ENCODE measurements at places on chromosomes 12 and 14.

- no peak for DNase-seq
Observed at GRCh38 chr14:74886001-74886400, 4.3 kb downstream of the DLST start.

DNA sequence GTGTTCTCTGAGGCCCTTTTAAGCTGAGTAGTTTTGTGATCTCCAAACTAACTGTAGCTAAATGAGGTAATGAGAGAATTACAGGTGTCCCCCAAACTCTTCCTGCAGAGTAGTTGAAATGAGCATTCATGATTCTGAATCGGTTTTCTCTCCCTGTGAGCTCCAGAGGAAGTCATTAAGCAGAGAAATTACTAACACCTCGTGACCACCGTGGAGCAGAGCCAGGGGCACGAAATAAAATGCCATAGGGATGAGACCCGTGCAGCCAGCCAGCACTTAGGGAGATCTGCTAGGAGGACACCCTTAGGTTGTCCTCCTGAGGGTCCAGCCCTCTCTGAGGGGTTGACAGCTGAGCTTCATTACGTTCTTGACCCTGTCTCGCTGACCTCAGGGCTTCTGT is 79.5 kb downstream of the SLC25A47 start:
- DNase-seq = no peak

DNA sequence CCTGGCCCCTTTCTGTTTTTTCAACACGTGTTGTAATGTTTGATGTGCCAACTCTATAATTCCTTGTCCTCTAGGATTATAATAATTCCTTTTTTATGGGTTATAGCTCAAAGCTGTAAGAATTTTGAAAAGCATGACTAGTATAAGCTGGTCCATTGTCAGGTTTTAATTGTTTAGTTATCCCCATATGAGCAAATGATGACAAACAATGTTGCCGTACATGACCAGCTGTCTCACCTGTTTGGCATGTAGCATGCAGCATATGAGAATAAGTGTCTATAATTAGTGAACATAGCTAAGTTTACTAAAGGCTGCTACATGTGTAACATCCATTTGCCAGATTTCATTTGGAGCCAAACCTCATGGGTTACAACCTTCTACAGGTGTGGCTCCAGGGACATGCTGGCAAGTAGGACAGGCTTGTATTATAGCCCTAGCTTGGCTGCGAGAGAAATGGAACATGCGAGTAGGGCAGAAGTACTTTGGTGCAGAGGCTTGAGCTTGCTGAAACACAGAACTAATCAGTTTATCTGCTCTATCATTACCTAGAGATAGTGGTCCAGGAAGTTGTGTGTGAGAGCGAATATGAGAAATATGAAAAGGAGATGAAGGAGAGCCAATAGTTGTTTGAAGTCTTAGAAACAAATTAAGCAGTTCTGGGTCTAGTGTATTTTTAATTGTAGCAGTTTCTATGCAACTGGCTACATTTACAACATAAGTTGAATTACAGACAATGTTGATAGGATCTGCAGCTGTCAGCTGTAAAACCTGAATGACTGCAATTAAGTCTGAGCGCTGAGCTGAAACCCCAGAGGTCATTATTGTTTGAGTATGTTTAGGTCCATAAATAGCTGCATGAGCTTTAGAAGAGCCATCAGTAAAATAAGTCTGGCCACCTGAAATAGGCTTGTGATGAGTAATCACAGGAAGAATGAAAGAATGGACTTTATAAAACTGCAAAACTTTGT is 22.6 kb upstream of the MAPKAPK5 start:
- no peak for DNase-seq

- no peak for DNase-seq
Observed at GRCh38 chr14:93926245-93926872, 785 bp upstream of the FAM181A start.

- no peak for DNase-seq
Observed at GRCh38 chr14:69471916-69472315, 12.6 kb upstream of the PLEKHD1 start.

GRCh38 chr12:69239352-69239921 is at the start of gene CPSF6:
CPSF6 (plus strand) TSS chr12:69239569; CDS start chr12:69239647, 78 bp downstream.
- DNase-seq = peak; percentile 93

GRCh38 chr14:50055461-50056228 is 60.7 kb downstream of the VCPKMT start:
- DNase-seq = no peak

- no peak for DNase-seq
Observed at GRCh38 chr12:27711317-27711682, 668 bp downstream of the MRPS35 start.

DNA sequence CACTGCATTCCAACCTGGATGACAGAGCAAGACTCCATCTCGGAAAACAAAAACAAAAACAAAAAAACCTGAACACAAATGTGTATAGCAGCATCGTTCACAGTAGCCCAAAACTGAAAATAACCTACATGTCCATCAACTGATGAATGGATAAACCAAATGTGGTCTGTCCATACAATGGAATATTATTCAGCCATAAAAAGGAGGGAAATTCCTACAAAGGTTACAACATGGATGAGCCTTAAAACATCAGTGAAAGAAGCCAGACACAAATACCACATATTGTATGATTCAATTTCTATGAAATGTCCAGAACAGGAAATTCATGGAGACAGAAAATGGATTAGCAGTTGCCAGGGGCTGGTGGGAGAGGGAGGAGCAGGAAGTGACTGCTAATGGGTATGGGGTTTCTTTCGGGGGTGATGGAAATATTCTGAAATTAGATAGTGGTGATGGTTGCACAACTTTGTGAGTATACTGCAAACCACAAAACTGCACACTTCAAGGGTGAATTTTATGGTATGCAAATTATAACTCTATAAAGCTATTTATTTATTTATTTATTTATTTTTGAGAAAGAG is 4.0 kb downstream of the MYL2 start:
- DNase-seq = no peak

GRCh38 chr14:61322011-61322798 is 826 bp downstream of the PRKCH start:
- DNase-seq = no peak

DNA sequence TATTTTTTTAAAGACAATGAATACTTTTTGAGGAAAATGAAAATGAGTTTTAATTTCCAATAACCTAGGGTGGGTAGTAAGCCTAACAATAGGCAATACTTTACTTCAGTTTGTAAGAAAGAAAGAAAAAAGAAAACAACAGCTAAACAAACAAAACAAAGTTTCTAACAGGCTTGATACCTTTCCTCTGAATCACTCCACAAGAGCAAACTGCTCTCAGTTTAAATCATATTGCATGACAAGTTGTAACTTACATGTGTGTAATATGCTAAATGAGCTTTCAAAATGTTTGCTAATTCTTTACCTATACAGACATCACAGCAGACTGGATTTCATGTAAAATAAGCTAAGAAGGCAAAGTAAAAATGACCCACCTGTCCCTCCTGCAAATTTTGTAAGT is 6.7 kb upstream of the LMO3 start:
- no peak for DNase-seq

DNA sequence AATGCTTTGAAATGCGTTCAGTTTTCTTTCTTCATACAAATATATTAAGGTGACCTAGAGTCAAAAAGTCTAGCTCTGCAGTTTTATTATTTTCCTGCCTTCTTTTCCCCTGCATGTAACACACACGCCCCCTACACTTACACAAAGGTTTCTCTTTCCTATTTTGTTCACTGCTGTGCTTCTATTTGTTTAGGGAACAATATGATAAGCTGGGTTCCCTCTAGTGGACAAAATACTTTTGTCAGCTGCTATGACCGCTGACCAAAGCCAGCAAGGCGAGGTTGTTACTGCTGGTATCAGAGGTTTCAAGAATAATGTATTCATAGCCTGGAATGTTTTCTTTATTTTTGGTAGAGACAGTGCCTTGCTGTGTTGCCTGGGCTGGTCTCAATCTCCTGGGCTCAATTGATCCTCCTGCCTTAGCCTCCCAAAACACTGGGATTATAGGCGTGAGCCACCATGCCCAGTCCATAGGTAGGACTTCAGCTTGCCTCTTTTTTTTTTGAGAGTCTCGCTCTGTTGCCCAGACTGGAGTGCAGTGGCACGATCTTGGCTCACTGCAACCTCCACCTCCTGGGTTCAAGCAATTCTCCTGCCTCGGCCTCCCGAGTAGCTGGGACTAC is 33.4 kb downstream of the FNTB start:
- DNase-seq = no peak

- DNase-seq = no peak
Observed at GRCh38 chr12:22029491-22029890, 16.5 kb upstream of the CMAS start.

DNA sequence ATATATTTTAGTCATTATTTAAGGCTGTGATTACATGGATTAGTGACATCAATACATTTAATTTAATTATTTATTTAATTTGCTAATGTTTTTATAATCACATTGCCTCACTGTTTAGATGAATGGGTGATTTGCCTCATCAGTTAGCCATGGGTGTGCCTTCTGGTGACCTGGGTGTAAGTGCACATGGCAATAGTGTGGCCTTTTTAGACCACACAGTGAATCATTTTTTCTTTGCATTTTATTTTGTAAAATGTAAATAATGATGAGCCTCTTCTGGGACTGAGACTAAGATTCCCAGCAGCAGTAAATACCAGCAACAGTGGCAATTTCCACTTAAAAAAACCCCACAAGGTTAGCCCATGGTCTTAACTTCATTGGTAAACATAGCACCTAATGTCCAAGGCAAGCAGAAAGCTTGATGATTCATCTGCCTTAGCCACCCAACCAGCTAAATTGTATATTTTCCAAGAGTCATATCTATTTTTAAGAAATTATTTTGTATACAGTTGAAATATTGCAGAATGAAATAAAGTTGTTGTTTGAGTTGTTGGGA is 235.9 kb upstream of the NOVA1 start:
- DNase-seq = no peak

DNA sequence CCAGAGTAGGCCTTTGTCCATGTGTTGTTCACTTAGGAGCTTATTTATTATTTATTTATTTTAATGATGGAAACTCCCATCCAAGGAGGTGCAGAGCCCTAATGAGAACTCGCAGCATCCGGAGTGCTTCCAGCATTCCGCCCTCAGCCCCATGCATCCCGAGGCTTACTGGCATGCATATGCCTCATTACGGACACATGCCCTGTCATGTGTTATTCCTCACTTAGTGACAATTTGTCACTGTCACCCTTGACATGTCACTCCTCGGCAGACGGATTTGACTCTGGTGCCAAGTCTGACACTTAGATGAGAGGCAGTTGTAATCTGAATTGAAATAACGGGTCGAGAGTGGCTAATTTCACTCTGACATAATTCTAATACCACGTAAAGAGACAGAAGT is 132.8 kb downstream of the VRK1 start:
- DNase-seq = no peak

- DNase-seq = no peak
Observed at GRCh38 chr12:111389635-111390034, 16.1 kb upstream of the SH2B3 start.

GRCh38 chr14:94026889-94027469 is 839 bp downstream of the OTUB2 start:
- no peak for DNase-seq

DNA sequence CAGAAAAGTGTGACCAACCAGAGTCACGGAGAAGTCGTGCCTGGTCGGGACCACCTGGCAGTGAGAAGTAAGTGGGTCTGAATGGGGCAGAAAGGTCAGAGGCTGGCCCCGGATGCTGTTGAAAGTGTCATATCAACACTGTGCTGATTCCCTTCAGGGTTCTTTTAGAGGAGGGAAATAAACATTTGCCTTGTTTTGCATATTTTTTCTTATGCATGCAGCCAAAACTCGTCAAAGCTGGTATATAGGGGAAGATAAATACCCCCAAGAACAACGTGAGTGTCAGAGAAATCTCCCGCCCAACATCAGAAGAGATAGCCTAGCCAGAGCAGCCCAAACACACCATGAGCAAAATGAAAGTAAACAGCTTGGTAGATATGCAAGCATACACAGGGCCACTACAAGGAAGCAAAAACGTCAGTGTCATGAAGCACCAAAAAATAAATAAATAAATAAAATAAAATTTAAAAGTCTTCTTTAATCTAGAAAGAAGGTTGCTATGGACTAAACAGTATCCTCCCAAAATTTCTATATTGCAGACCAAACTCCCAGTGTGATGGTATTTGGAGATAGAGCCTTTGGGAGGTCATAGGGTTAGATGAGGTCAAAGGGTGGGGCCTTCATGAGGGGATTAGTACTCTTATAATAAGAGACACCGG is 22.1 kb downstream of the EIF5 start:
- DNase-seq = no peak

DNA sequence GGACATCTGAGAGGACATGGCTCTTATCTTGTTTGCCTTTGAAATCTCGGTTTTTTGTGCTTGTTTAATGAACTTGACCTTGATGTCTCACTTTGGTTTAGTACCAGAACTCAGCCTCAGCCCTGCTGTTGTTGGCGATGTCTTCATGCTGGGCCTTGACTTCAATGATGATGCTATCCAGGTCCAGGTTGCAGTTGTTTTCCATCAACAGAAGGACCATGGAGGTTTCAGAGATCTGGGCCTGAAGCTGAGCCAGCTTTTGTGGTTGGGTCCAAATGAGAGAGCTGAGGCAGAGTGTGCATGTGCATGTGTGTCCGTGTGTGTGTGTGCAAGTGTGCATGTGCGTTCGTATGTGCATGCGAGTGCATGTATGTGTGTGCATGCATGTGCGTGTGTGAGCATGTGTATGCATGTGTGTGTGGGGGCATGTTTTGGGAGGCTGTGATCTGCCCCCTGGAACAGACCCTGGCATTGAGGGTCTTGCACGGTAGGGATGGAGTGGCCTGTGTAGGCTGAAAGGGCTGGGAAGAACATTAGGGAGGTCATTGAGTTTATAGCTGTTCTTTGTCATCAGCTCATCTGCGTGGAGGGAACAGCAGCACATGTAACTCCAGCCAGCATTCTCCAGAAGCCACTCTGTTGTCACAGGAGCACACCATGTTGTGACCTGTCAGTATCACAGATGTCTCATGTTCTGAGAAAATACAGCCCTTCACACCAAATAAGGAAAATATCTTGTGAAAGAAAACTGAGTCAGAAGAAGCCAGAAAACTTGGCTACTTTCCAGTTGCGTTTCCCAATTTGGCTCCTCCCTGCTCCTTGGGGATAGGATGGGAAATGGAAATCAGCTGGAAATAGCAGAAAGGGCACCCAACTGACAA is 10.0 kb upstream of the KRT82 start:
- DNase-seq = no peak

DNA sequence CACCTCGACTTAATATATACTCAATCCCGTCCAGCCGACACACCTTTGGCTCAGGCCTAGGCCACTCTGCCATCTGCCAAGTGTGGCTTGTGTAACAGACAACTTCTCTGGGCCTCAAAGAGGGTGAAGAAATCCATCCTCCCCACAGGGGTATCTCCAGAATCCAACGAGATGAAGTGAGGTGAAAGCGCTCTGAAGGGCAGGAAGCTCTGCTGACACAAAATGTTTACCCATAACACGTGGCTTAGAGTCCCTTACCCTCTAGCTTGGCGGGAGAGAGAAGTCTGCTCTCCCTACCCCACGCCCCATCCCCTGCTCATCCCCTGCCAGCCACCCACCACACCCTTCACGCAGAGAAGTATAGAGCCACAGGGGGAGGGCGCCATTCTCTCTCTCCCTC is 13.0 kb downstream of the ZBTB39 start:
- no peak for DNase-seq

GRCh38 chr14:22336031-22336430 is 253.0 kb downstream of the DAD1 start:
- DNase-seq = no peak

Data from stimulated activated CD4-positive, alpha-beta T cell treated with anti-CD3 and anti-CD28 coated beads, Interleukin-1b, Interleukin-23, amount 100 ng/mL, for 1 hour (primary cell).